Stimulated activated memory B cell treated with anti-CD40 and anti-IgM and Interleukin-4, amounts not matched to agents 10 μg/mL and 1 μg/mL and 100 μg/mL, for 72 hours (primary cell): ENCODE measurements at places on chromosomes 1 and 21.

- no peaks in the 10 kb centered on the region for H3K36me3 ChIP-seq
- ATAC-seq, result no peak
- no peak overlapping the region for H3K4me3 ChIP-seq
Measured at GRCh38 chr1:115430441-115431158, 92.6 kb upstream of the NGF start.

DNA sequence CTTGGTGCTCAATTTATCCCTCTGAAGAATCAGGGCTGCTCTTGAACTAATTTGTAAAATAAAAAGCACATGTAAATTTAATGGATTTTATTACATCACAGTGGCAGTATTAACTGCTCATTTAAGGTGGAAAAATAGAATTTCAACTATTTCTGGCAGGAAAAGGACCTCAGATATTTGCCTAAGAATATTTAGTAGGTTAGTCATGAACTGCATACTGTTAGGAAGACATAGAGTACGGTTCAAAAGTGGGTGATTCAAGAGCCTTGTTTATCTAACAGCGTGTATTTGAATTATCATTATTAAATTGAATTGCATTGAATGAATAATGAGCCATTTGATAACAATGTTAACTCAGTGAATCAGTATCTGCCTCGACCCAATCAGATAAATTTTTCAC lies 248.8 kb upstream of the PBX1 start:
- no peaks in the 10 kb centered on the region for H3K36me3 ChIP-seq
- H3K4me1 ChIP-seq, result no peaks in the 10 kb centered on the region
- H3K4me3 ChIP-seq, result no peak overlapping the region
- H3K27ac ChIP-seq, result no peak overlapping the region
- no peaks in the 10 kb centered on the region for H3K27me3 ChIP-seq
- ATAC-seq, result no peak

DNA sequence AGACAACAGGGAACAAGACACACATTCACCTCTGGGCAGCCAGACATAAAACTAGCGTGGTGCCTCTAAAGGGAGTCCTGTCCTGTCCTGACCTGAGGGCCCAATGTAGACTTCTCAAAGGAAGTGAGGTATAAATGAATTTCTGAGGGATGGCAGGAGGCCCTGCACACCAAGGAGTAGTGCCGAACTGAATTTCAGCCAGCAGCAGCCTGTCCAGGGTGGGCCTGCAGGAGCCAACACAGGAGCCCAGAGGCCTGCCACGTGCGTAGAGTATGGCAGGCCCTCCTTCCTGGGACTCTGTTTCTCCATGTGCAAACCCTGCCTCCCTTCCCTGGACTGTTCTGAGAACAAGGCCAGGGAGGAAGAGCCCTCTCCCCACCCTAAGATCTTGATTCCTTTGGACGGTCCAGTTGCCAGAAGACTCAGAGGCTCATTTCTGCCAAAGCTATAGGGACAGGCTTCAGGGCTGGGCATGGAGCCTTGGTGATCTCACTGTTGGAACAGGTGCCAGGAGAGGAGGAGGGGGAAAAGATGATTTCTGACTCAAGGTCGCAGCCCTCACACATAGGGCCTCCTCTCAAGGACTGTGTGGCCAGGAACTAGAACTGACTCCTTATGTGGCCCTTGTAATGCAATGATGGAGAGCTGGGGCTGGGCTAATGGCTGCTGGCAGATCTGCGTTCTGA lies 1.8 kb upstream of the FABP3 start:
- no peak for ATAC-seq
- peaks cover 24% of the 10 kb centered on the region for H3K4me1 ChIP-seq
- H3K36me3 ChIP-seq, result no peaks in the 10 kb centered on the region

GRCh38 chr1:211135342-211135950 lies 1.5 kb upstream of the KCNH1 start:
- peaks cover 18% of the 10 kb centered on the region for H3K4me1 ChIP-seq
- no peak overlapping the region for H3K27ac ChIP-seq
- no peak overlapping the region for H3K4me3 ChIP-seq

DNA sequence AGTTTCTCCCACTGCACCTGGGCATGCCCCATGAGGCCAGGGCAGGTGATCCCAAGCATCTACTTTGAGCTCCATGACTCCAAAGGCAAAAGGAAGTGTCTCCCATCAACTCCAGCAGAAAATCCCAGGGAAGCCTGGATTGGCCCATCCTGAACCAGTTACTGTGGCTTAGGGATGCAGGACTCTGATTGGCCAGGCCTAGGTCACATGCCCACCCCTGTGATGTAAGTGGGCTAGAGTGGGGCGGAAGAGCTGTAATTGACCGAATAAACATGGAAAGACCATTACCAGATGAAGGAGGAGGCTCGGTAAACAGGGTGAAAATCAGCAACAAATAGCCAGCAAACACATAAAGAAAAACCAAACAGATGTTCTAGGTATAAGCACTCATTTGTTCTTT lies 45.2 kb downstream of the MATN1 start:
- no peaks in the 10 kb centered on the region for H3K4me1 ChIP-seq
- ATAC-seq, result no peak

- H3K4me3 ChIP-seq, result no peak overlapping the region
- H3K27ac ChIP-seq, result peak overlapping the region; percentile 91
- H3K27me3 ChIP-seq, result peaks cover 26% of the 10 kb centered on the region
- H3K4me1 ChIP-seq, result peaks cover 25% of the 10 kb centered on the region
Measured at GRCh38 chr21:36428761-36429432, 43.7 kb downstream of the CHAF1B start.

DNA sequence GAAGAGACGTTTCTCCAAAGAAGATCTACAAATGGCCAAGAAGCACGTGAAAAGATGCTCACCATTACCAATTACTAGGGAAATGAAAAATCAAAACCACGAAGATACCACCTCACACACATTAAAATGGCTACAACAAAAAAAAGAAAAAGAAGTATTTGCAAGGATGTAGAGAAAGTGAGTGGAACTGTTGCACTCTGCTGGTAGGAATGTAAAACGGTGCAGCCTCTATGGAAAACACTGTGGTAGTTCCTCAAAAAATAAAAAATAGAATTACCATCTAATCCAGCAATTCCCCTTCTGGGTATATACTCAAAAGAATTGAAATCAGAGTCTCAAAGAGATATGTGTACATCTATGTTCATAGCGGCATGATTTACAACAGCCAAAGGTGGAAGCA lies 115.4 kb upstream of the EDN2 start:
- peaks cover 26% of the 10 kb centered on the region for H3K36me3 ChIP-seq
- no peak overlapping the region for H3K27ac ChIP-seq
- no peak for ATAC-seq
- H3K4me3 ChIP-seq, result no peak overlapping the region
- peaks cover 16% of the 10 kb centered on the region for H3K4me1 ChIP-seq

GRCh38 chr1:117049857-117050256 lies 10.3 kb upstream of the TTF2 start:
- peak; percentile 52 for ATAC-seq
- peak overlapping the region; percentile 75 for H3K27ac ChIP-seq
- peaks cover 41% of the 10 kb centered on the region for H3K4me1 ChIP-seq
- H3K36me3 ChIP-seq, result no peaks in the 10 kb centered on the region

GRCh38 chr21:33840771-33841170 lies 74.8 kb downstream of the ATP5PO start:
- H3K4me3 ChIP-seq, result no peak overlapping the region
- no peak for ATAC-seq
- H3K27ac ChIP-seq, result no peak overlapping the region
- peaks cover 14% of the 10 kb centered on the region for H3K27me3 ChIP-seq
- no peaks in the 10 kb centered on the region for H3K36me3 ChIP-seq

GRCh38 chr1:223538981-223539380 lies 126.5 kb downstream of the CAPN8 start:
- H3K27ac ChIP-seq, result no peak overlapping the region
- H3K27me3 ChIP-seq, result peaks cover 34% of the 10 kb centered on the region
- no peak for ATAC-seq
- H3K4me3 ChIP-seq, result no peak overlapping the region
- no peaks in the 10 kb centered on the region for H3K4me1 ChIP-seq
- H3K36me3 ChIP-seq, result no peaks in the 10 kb centered on the region

- H3K27ac ChIP-seq, result no peak overlapping the region
- ATAC-seq, result no peak
- H3K4me1 ChIP-seq, result no peaks in the 10 kb centered on the region
- H3K27me3 ChIP-seq, result no peaks in the 10 kb centered on the region
- H3K36me3 ChIP-seq, result no peaks in the 10 kb centered on the region
Measured at GRCh38 chr1:70376196-70376595, 21.7 kb upstream of the ANKRD13C start.

DNA sequence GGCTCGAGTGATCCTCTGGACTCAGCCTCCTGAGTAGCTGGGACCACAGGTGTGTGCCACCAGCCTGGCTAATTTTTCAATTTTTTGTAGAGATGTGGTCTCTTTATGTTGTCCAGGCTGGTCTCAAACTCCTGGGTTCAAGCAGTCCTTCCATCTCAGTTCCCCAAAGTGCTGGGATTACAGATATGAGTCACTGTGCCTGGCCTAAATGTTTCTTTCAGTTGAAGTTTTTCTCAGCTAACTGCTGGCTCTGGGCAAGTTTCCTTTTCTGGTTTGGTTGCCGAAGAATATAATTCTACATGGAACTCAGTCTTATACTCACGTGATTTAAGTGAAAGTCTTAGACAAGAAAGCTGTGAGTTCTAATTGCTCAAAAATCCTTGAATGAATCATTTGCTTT lies 57.0 kb downstream of the SASS6 start:
- peaks cover 4% of the 10 kb centered on the region for H3K4me1 ChIP-seq
- H3K36me3 ChIP-seq, result peaks cover 67% of the 10 kb centered on the region
- H3K27me3 ChIP-seq, result no peaks in the 10 kb centered on the region
- H3K27ac ChIP-seq, result peak overlapping the region; percentile 54
- no peak overlapping the region for H3K4me3 ChIP-seq
- peak; percentile 62 for ATAC-seq

- peaks cover 33% of the 10 kb centered on the region for H3K4me1 ChIP-seq
- H3K27me3 ChIP-seq, result no peaks in the 10 kb centered on the region
- peak overlapping the region; percentile 94 for H3K27ac ChIP-seq
- no peaks in the 10 kb centered on the region for H3K36me3 ChIP-seq
Measured at GRCh38 chr1:185157599-185158412, 839 bp downstream of the SWT1 start.

- ATAC-seq, result no peak
- no peaks in the 10 kb centered on the region for H3K4me1 ChIP-seq
- no peaks in the 10 kb centered on the region for H3K36me3 ChIP-seq
- peaks cover 21% of the 10 kb centered on the region for H3K27me3 ChIP-seq
- no peak overlapping the region for H3K27ac ChIP-seq
Measured at GRCh38 chr1:204272505-204272904, 58.7 kb upstream of the GOLT1A start.

- no peak for ATAC-seq
- H3K4me3 ChIP-seq, result no peak overlapping the region
- no peaks in the 10 kb centered on the region for H3K27me3 ChIP-seq
- no peak overlapping the region for H3K27ac ChIP-seq
Measured at GRCh38 chr21:28099001-28099705, 893.5 kb downstream of the LTN1 start.

GRCh38 chr21:31938330-31939301 lies 65.8 kb downstream of the HUNK start:
- no peak overlapping the region for H3K27ac ChIP-seq
- no peak overlapping the region for H3K4me3 ChIP-seq
- peaks cover 31% of the 10 kb centered on the region for H3K27me3 ChIP-seq
- H3K4me1 ChIP-seq, result no peaks in the 10 kb centered on the region

DNA sequence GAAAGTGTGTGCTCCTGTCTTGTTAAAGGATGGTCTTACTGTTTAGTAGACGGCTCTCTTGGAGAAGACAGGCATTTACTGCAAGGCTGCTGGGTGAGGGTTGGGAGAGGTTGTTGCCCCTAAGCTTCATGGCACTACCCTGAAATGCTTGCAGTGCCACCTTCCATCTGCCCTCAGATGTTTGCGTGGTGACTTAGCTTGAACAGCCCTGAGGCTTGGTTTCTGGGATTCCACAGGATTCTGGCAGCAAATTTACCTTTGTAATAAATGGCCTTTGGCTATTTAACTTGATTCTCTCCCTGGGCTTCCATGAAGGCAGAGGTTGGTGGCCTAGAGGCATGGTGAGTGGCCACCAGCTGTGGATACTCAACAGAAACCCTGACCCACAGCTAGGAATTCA lies 11.6 kb downstream of the MTARC1 start:
- no peaks in the 10 kb centered on the region for H3K27me3 ChIP-seq
- H3K4me3 ChIP-seq, result no peak overlapping the region
- H3K4me1 ChIP-seq, result no peaks in the 10 kb centered on the region

DNA sequence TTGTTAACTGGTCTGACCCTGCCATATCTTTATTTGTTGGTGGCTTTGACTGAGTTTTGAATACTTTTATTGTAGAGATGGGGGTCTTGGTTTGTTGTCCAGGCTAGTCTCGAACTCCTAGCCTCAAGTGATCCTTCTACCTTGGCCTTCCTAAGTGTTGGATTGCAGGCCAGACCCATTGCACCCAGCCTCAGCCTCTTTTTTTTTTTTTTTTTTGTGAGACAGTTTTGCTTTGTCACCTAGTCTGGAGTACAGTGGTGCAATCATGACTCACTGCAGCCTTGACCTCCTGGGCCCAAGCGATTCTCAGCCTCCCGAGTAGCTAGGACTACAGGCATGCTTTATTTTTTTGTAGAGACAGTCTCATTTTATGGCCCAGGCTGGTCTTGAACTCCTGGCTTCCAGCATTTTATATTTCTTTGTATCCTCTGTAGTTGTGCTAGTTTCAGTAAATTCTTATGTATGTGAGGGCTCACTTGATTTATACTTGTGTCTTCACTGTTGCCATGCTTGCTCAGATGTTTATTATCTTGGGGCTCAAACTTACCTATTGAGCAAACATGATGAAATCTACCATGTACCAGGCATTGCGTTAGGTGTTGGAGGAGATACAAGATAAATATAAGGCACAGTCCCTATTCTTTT lies 24.1 kb downstream of the THRAP3 start:
- peaks cover 33% of the 10 kb centered on the region for H3K36me3 ChIP-seq
- H3K27ac ChIP-seq, result peak overlapping the region; percentile 19
- H3K27me3 ChIP-seq, result no peaks in the 10 kb centered on the region
- H3K4me3 ChIP-seq, result no peak overlapping the region
- peaks cover 49% of the 10 kb centered on the region for H3K4me1 ChIP-seq

DNA sequence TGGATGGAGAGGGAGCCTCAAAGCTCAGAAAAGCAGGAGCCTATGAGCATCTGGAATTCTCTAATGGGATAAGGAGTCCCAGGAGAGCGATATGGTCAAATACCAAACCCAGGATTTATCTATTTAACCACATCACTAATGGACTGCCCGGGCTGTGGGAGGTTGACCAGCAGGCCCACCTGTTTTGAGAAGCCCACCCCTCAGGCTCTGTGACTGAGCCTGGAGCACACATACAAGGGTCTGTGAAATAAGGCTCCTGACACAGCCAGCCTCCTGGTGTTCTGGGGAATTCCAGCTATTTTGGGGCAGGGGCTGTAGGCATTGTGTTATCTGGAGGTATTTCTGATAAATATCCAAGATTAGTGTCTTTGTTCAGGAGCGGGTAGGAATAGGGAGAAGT lies 132.0 kb upstream of the C1orf21 start:
- H3K27me3 ChIP-seq, result no peaks in the 10 kb centered on the region
- no peaks in the 10 kb centered on the region for H3K4me1 ChIP-seq
- H3K27ac ChIP-seq, result no peak overlapping the region
- peak; percentile 25 for ATAC-seq

- H3K27ac ChIP-seq, result no peak overlapping the region
- no peak for ATAC-seq
- no peak overlapping the region for H3K4me3 ChIP-seq
- no peaks in the 10 kb centered on the region for H3K36me3 ChIP-seq
Measured at GRCh38 chr1:54988975-54989374, 8.5 kb downstream of the TMEM61 start.

- no peak overlapping the region for H3K27ac ChIP-seq
- H3K4me3 ChIP-seq, result no peak overlapping the region
- no peaks in the 10 kb centered on the region for H3K4me1 ChIP-seq
Measured at GRCh38 chr1:36763771-36764170, 270.5 kb downstream of the GRIK3 start.

GRCh38 chr1:56576880-56577405 lies 2.4 kb downstream of the PLPP3 start:
- H3K4me1 ChIP-seq, result peaks cover 67% of the 10 kb centered on the region
- H3K4me3 ChIP-seq, result peak overlapping the region; percentile 85
- H3K27ac ChIP-seq, result no peak overlapping the region
- H3K36me3 ChIP-seq, result no peaks in the 10 kb centered on the region
- peak; percentile 37 for ATAC-seq
